ENCODE measurements at places on chromosomes 4 and X. TPM values are rescaled to one million over a fixed set of nuclear protein-coding genes. Genes with fewer than 3 reads are reported as not detected.
A peak's percentile ranks its signal among the peaks of the same experiment; 100 is the strongest.

DNA sequence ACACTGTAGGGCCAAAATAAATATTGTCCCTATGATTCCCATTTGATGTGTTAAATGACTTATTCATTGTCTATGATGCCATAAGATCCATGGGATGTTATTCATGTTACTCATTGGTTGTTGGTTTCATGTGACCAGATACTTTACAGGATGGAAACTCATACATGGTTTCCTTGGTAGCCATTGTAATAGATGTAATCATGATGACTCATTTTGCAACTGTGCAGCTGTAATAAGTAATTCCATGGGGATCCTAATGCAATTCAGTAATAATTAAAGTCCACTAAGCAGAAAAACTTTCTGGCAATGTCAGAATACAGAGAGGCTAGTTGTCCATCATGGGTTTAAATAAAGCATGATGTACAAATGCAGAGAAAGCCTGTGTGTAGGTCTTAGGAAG is 389.7 kb upstream of the NR3C2 start:
- DNase-seq = no peak
- peaks cover 9% of the 10 kb centered on the region for H3K4me1 ChIP-seq
- no peaks in the 10 kb centered on the region for H3K36me3 ChIP-seq
- H3K4me3 ChIP-seq = no peak overlapping the region
- H3K27me3 ChIP-seq = no peaks in the 10 kb centered on the region

GRCh38 chrX:75746891-75747639 is 38.0 kb downstream of the MAGEE2 start:
- peak overlapping the region; percentile 77 for H3K4me3 ChIP-seq
- peak overlapping the region; percentile 38 for H3K27ac ChIP-seq
- peaks cover 6% of the 10 kb centered on the region for H3K4me1 ChIP-seq

- H3K27ac ChIP-seq = no peak overlapping the region
- peaks cover 19% of the 10 kb centered on the region for H3K4me1 ChIP-seq
- no peak for DNase-seq
- H3K4me3 ChIP-seq = no peak overlapping the region
- H3K27me3 ChIP-seq = no peaks in the 10 kb centered on the region
- peaks cover 13% of the 10 kb centered on the region for H3K36me3 ChIP-seq
Observed at GRCh38 chr4:119525771-119526712, 102.6 kb downstream of the PDE5A start.

GRCh38 chr4:71201057-71201456 is 137.8 kb upstream of the SLC4A4 start:
- no peak overlapping the region for H3K4me3 ChIP-seq
- H3K36me3 ChIP-seq = no peaks in the 10 kb centered on the region
- H3K27ac ChIP-seq = no peak overlapping the region
- DNase-seq = no peak
- H3K27me3 ChIP-seq = no peaks in the 10 kb centered on the region
- H3K4me1 ChIP-seq = peaks cover 2% of the 10 kb centered on the region

GRCh38 chrX:43592597-43592996 is 63.5 kb upstream of the MAOA start:
- H3K36me3 ChIP-seq = no peaks in the 10 kb centered on the region
- no peaks in the 10 kb centered on the region for H3K27me3 ChIP-seq
- no peak overlapping the region for H3K27ac ChIP-seq

- H3K4me3 ChIP-seq = no peak overlapping the region
- DNase-seq = no peak
- H3K36me3 ChIP-seq = no peaks in the 10 kb centered on the region
- peaks cover 52% of the 10 kb centered on the region for H3K4me1 ChIP-seq
- no peak overlapping the region for H3K27ac ChIP-seq
Observed at GRCh38 chr4:185721190-185722028, 90.6 kb downstream of the SORBS2 start.

DNA sequence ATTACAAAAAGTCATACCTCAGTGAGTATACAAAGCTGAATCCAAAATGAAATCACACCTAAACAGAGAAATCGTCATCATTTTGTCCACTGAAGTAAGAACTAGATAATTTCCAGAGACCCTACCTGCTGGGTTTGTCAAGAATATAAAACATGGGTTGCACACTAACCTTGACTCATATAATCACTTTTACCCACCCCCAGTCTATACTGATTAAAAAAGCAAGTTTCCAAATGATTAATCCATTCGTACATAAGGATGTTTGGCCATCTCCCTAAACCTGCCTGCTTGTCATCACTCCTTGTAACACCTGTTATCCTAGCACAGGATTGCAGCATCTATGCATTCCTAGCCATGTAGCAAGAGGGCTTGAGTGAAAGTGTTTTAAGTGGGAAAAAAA is 4.7 kb downstream of the RAP2C start:
- peaks cover 4% of the 10 kb centered on the region for H3K27me3 ChIP-seq
- no peak for DNase-seq
- H3K4me3 ChIP-seq = peak overlapping the region; percentile 58
- H3K27ac ChIP-seq = no peak overlapping the region

- DNase-seq = no peak
- H3K27ac ChIP-seq = no peak overlapping the region
- H3K4me3 ChIP-seq = no peak overlapping the region
Observed at GRCh38 chr4:26473893-26474292, 16.4 kb downstream of the CCKAR start.

GRCh38 chr4:159900562-159900961 is 797.7 kb downstream of the RAPGEF2 start:
- DNase-seq = no peak
- no peaks in the 10 kb centered on the region for H3K4me1 ChIP-seq
- no peak overlapping the region for H3K27ac ChIP-seq
- H3K27me3 ChIP-seq = no peaks in the 10 kb centered on the region
- H3K36me3 ChIP-seq = no peaks in the 10 kb centered on the region
- no peak overlapping the region for H3K4me3 ChIP-seq

DNA sequence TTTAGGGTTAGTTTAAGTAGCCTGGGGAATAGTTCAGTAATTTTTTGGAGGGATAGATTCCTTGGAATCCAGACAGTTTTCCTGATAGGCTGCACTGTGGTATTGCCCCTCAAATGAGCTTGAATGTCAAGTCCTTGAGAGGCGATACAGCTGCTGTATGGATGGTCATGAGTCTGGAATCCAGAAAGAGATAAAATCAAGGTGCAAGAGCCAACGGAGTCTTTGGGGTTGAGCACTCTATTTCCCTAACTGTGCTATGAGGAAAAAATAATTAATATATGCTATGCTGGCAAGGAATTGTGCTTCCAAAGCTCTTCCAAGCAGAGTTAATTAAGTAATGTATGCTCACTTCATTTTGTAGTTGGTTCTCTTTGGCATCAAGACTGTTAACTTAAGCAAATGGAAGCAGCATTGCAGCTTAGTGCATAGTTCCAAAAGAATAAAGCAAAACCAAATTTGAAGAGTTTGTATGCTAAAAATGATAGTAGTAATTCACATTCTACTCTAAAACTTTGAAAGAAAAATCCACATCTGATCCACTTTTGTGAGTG is 48.8 kb downstream of the LIMCH1 start:
- peaks cover 3% of the 10 kb centered on the region for H3K4me1 ChIP-seq
- no peak overlapping the region for H3K27ac ChIP-seq

GRCh38 chrX:2374086-2374485 is 126.7 kb downstream of the DHRSX start:
- H3K27me3 ChIP-seq = no peaks in the 10 kb centered on the region
- peaks cover 9% of the 10 kb centered on the region for H3K4me1 ChIP-seq
- H3K36me3 ChIP-seq = peaks cover 34% of the 10 kb centered on the region
- DNase-seq = no peak
- H3K27ac ChIP-seq = no peak overlapping the region
- no peak overlapping the region for H3K4me3 ChIP-seq

GRCh38 chrX:1874416-1874815 is 259.6 kb downstream of the ASMT start:
- DNase-seq = no peak
- H3K36me3 ChIP-seq = peaks cover under 1% of the 10 kb centered on the region
- no peaks in the 10 kb centered on the region for H3K27me3 ChIP-seq
- H3K27ac ChIP-seq = no peak overlapping the region

- H3K27me3 ChIP-seq = no peaks in the 10 kb centered on the region
- H3K4me1 ChIP-seq = peaks cover 15% of the 10 kb centered on the region
- H3K36me3 ChIP-seq = no peaks in the 10 kb centered on the region
- DNase-seq = no peak
- H3K27ac ChIP-seq = no peak overlapping the region
Observed at GRCh38 chr4:76058302-76058701, 16.2 kb upstream of the ART3 start.

- peaks cover 18% of the 10 kb centered on the region for H3K27me3 ChIP-seq
- H3K4me1 ChIP-seq = peaks cover 10% of the 10 kb centered on the region
- no peak for DNase-seq
- H3K27ac ChIP-seq = no peak overlapping the region
- peak overlapping the region; percentile 34 for H3K4me3 ChIP-seq
- H3K36me3 ChIP-seq = no peaks in the 10 kb centered on the region
Observed at GRCh38 chr4:85476381-85476780, 1.4 kb downstream of the ARHGAP24 start.

GRCh38 chr4:56768316-56768715 is 53.2 kb downstream of the SPINK2 start:
- H3K4me1 ChIP-seq = peaks cover 7% of the 10 kb centered on the region
- no peak overlapping the region for H3K4me3 ChIP-seq
- DNase-seq = no peak
- peak overlapping the region; percentile 70 for H3K27ac ChIP-seq
- H3K36me3 ChIP-seq = no peaks in the 10 kb centered on the region
- no peaks in the 10 kb centered on the region for H3K27me3 ChIP-seq

GRCh38 chrX:70479247-70479921 is 34.7 kb downstream of the DLG3 start:
- peaks cover 50% of the 10 kb centered on the region for H3K4me1 ChIP-seq
- H3K27ac ChIP-seq = no peak overlapping the region
- no peak overlapping the region for H3K4me3 ChIP-seq
- H3K36me3 ChIP-seq = peaks cover 16% of the 10 kb centered on the region
- no peaks in the 10 kb centered on the region for H3K27me3 ChIP-seq

GRCh38 chrX:74286950-74287740 is 16.8 kb upstream of the ZCCHC13 start:
- H3K27me3 ChIP-seq = no peaks in the 10 kb centered on the region
- H3K4me3 ChIP-seq = no peak overlapping the region
- peaks cover 27% of the 10 kb centered on the region for H3K4me1 ChIP-seq
- no peak for DNase-seq
- no peak overlapping the region for H3K27ac ChIP-seq

PTPN13 gene
- total RNA-seq = 70.5 TPM

AFF2 gene
- 15.4 TPM for total RNA-seq

MAGEB2 gene
- total RNA-seq = not detected

SPANXB1 gene
- not detected for total RNA-seq

MUC7 gene
- total RNA-seq = not detected

NMU gene
- 12.8 TPM for total RNA-seq

WDR1 gene
- 155 TPM for total RNA-seq

RASGEF1B gene
- 1.9 TPM for total RNA-seq

C4orf36 gene
- total RNA-seq = 3.2 TPM

Data from neural crest cell (in vitro differentiated cells).